ENCODE measurements at places on chromosomes 2 and 18.

DNA sequence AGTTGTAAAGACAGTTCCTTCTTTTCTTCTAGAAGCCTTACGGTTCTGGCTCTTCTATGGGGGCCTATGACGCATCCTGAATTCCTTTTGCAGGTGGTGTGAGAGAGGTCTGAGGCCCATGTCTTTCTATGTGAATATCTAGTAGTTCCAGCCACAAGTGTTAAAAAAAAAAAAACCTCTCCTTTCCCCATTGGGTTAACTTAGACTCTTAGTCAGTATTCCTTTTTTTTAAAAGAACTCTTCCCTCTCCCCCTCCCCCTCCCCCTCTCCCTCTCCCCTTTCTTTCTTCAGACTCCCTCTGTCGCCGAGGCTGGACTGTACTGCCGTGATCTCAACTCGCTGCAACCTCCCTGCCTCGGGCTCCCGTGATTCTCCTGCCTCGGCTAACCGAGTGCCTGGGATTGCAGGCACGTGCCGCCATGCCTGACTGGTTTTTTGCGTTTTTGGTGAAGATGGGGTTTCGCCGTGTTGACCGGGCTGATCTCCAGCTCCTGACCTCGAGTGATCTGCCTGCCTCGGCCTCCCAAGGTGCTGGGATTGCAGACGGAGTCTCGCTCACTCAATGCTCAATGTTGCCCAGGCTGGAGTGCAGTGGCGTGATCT lies 11.4 kb upstream of the CIDEA start:
- DNase-seq = no peak

DNA sequence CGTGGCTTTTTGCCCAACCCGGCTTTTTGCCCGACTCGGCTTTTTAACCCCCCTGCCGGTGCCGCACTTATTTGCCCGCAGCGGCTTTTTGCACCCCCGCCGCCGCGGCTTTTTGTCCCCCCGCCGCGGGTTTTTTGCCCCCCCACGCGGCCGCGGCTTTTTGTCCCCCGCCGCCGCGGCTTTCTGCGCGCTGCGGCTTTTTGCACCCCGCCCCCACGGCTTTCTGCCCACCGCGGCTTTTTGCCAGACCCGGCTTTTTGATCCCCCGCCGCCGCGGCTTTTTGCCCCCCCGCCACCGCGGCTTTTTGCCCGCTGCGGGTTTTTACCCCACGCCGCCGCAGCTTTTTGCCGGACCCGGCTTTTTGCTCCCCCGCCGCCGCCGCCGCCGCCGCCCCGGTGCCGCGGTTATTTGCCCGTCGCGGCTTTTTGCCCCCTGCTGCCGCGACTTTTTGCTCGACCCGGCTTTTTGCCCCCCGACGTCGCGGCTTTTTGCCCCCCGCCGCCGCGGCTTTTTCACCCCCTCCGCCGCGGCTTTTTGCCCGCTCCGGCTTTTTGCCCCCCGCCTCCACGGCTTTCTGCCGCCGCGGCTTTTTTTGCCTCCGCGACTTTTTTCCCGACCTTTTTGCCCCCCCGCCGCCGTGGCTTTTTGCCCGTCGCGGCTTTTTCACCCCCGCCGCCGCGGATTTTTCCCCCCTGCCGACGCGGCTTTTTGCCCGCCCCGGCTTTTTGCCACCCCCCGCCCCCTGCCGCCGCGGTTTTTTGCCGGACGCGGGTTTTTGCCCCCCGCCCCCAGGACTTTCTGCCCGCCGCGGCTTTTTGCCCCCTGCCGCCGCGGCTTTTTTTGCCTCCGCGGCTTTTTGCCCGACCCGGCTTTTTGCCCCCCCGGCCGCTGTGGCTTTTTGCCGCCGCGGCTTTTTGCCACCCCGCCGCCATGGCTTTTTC lies 2786.5 kb downstream of the RPIA start:
- no peak for DNase-seq

DNA sequence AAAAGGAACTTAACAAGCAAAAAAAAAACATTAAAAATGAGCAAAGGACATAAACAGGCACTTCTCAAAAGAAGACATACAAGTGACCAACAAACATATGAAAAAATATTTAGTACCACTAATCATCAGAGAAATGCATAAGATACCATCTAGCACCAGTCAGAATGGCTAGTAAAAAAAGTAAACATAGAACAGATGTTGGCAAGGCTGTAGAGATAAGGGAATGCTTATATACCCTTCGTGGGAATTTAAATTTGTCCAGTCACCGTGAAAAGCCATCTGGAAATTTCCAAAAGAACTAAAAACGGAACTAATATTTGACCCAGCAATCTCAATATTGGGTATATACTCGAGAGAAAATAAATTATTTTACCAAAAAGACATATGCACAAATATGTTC lies 1751.3 kb upstream of the LRRTM1 start:
- no peak for DNase-seq

- peak; percentile 52 for DNase-seq
Observed at GRCh38 chr2:18378020-18378653, 182.3 kb downstream of the RDH14 start.

GRCh38 chr2:139293992-139294548 lies 513.9 kb upstream of the NXPH2 start:
- DNase-seq = no peak

DNA sequence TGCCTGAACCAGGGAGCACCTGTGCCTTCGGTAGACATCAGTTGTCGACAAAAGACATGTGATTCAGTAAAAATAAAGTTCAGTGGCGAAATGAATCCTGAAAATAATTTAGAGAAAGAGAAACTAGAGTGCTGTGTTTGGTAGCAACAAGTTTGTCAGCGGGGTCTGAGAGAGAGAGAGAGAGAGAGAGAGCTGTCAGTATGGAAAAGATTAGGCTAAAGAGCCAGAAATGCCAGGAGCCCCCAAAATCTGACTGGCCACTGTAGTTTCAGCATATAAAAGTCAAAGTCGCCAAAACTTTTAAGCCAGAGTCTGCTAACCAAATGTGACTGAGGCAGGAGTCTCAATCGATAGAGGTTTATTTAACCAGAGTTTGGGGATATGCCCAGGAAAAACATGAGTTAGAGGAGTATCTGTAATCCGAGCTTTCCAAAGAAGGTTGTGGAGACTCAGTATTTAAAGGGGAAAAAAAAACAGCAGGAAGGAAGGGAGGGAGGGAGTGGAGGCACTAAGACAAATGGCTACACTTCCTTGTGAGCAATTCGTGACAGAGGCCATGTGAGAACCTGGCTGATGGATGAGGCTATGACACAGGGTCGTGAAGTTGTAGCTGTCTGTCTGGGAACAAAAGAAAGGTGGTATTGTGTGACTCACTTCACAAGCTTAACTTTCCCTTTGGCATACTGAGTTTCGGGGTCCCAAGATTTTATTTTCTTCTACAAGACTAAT lies 20.5 kb upstream of the GNAL start:
- no peak for DNase-seq

DNA sequence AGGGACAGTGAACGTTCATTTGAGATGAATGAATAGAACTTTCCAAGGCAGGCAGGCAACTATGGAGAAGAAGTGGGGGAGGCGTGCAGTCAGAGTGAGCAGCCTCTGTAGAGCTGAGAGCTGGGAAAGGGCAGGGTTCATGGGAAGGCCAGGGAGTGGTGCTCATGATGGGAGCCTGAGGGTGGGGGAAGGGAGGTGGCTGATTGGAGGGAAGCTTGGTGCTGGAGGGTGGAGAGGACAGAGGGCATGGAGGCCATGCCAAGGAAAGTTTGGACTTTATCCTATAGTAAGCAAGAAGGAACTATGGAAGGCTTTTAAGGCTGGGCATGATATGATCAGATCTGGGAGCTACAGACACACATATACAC lies 47.6 kb upstream of the LGALSL start:
- DNase-seq = no peak

GRCh38 chr2:218002845-218003180 lies at the start of gene TNS1:
TNS1 (minus strand) TSS chr2:218002995; CDS start chr2:218002872, 123 bp downstream.
- peak; percentile 76 for DNase-seq

DNA sequence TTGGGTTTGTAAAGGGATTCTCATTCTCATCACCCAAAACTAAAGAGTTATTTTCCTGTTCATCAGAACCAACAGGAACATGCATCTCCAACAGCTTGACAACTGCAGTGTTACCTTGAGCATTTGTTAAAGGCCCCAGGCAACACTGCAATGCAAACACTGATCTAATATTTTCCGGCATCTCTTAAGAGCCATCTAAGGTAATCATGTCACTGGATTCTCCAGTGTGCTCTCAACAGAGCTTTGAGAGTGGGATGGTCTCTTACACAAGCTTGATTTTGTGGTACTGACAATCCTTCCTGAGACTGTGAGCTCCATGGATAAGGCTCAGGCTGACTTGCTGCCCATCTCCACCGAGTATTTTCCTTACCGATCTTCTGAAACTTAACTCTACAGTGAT lies 90.5 kb upstream of the ITGB6 start:
- no peak for DNase-seq

DNA sequence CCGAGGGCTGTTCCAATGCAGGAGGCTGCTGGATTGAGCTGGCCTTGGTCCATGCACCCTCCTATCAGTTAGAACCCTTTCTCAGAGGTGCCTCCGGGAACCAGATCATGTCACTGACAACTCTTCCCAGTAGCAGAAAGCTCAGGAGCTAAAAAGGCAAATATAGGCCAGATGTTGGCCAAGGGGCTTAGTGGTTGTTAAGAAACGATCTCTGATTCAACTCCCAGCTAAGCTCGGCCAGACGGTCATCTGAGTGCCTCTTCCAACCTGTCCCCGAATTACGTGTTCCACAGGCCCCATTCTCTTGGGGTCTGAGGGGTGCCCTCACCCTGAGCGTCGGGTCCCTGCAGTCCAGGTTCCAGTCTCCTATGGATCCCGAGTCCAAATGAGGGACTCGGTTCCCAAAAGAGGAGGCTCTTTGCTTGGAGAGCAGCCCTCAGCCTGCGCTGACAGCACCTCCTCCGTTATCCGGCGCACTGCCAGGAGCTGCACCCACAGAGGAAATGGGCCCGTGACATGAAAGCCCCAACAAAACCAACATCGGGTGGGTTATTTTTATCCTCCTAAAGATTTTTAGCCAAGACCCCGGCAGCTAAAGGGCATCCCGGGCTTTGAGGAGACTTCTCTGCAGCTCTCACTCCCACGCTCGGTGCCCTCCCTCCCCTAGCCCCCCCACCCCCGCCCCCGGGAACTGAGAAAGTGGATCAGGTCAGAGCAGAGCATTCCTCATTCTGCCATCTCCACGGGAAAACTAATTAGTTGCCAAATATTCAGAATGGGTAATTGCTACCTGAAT lies 106.6 kb upstream of the ID2 start:
- DNase-seq = peak; percentile 29

DNA sequence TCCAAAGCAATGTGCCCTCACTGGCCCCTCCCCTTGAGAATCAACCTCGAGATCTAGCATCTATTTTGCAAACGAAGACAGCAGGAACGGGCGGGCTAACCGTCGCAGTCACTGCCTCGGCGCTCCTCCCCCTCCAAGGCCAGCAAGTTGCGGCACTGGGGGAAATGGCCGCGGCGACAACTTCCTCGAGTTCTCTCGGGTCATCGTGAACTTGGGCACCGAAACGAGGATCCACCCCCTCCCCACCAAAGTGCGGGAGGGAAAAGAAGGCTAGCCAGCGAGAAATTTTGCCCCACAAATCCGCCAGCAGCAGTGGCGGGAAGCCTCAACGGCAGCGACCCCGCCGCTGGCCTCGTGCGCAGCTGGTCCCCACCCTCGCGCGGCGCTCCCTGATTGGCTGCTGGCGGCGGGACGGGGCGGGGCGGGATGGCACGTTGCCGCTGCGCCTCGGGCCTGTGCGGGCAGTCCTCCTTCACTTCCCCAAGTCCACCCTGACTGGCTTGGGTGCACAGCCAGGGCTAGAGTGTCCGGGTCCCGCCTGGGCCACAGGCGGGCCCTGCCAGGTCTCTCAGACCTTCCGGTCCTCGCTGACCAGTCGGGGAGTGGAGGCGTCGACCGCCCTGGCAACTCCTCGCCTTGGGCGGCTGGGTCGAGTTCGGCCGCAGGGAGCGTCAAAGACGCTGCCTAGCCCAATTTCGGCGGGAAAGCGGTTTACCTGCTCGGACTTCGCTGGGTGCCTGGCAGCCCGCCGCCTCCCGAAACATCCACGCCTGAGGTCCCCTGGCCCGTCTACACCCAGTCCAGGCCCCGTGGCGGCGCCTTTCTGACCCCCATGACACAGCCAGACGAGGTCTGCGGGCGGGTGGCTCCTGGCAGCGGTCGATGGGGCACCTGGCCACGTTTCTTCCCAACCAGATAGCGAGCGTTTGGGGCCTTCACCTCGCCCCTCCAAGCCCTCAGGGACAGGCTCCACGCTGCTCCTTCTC lies at the start of gene BOLL:
Gene BOLL (minus strand): TSS at position 364 of the 986 bp plus-strand sequence. CDS start 3,469 bp downstream, outside the sequence.
- DNase-seq = no peak

GRCh38 chr2:129175051-129175450 lies 804.4 kb upstream of the RAB6C start:
- DNase-seq = no peak

GRCh38 chr18:78977637-78978348 lies 1.8 kb upstream of the SALL3 start:
- no peak for DNase-seq

DNA sequence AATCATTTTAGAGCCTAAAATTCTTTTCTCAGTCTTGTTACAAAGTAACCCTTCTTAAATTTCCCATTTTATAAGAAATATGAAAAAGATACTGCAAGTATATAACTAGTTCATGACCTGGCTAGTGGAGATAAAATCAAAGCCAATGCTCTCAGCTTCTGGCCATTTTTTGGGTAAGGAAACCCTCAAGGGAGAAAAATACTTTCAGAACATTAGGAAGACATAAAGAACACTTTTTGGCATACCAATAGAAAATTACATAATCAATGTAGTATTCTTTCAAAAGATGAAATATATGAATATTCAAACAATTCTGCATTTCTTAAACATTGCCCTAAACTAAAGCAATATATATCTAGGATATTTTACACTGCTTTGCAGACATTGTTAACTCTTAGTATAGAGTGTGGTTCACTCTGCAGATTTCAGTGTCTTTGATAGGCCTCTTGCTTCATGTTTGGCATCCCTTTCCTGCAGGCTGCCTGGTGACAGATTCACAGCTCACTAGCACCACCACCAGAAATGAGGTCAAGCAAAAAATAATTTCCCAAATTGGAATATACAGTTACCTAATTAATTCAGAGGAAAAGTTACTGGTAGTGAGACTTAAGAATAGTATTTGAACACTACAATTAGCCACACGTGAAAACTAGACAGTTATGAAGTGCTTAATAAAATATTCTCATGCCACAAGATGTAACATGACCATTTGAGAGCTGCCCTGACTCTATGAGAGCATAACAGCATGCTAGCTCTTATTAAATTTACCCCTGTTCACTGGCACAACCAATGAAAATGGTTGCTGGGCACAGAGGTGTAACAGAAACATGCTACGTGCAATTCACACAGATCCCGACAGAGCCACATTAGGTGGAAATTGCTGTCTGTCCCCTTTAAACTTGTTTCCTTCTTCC lies 36.0 kb downstream of the PAIP2B start:
- DNase-seq = peak; percentile 25

Measured in fibroblast of mammary gland (primary cell).